ACHN (cell line): ENCODE measurements at places on chromosomes 6 and 20.

GRCh38 chr6:5219011-5219691, 41.6 kb downstream of the LYRM4 start:
- DNase-seq: no peak

DNA sequence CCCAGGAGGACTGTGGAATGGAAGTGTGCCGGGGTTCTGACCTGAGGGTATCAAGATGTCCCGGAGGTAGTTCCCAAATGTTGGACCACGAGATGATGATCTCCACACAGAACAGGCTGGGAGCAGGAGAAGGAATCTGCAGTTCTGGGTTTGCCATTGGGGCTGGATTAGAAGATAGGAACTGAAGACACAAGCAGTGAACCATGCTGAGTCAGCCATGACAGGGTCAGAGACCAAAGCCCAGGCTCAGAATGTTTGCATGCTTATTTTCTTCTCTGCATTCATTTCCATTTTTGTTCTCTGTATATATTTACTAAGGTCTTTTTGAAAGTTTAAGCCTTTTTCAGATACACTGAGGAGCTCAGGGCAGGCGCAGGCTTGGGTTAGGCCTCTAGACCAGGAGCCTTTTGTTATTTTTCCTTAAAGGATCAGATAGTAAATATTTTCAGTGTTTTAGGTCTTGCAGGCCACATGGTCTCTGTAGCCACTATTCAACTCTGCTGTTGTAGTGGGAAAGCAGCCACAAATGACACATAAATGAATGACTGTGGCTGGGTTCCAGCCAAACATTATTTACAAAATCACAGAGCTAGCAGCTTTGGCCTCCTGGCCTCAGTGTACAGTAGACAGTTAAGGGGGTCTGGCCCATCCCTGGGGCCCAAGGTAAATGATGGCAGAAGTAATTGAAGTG, 28.5 kb downstream of the SLC35D3 start:
- no peak for DNase-seq

DNA sequence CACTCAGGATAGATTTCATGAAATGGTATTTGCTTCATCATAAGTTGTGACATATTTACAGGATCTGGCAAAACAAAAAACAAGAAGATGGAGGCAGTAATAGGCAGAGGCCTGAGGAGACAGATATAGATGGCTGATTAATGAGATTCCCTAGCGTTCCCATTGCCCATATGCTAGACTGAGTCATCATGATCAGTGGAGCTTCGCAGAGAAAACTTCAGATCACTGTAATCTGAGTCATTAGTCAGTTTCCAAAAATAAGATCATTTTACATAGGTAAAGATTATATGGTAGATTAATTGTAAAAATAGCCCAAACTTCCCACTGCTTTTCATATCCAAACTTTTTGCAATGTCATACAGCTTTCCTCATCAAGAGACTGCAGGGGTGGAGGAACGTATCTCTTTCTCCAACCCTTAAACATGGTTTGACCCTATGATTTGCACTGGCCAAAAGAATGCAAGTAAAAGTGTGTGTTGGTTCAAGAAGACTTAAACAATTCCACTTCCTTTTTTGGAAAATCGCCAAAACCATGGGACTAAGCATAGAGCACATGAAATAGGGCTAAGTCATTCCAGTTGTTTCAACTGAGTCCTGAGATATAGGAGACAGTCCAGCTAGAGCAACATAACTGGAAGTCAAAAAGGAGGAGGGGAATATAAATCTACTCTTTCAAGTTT, 626.0 kb downstream of the RNF144B start:
- no peak for DNase-seq

GRCh38 chr20:17533396-17533795, 2.2 kb upstream of the BFSP1 start:
- peak; percentile 35 for DNase-seq

- no peak for DNase-seq
Measured at GRCh38 chr6:140185991-140186390, 811.5 kb upstream of the CITED2 start.
